ENCODE measurements at places on chromosomes 12 and 14.
A peak's percentile ranks its signal among the peaks of the same experiment; 100 is the strongest.

GRCh38 chr12:130517588-130517987 is 179.9 kb downstream of the PIWIL1 start:
- no peaks in the 10 kb centered on the region for H3K4me1 ChIP-seq
- DNase-seq = no peak
- H3K36me3 ChIP-seq = no peaks in the 10 kb centered on the region
- H3K27me3 ChIP-seq = no peaks in the 10 kb centered on the region
- H3K4me3 ChIP-seq = no peak overlapping the region
- H3K27ac ChIP-seq = no peak overlapping the region

- H3K36me3 ChIP-seq = no peaks in the 10 kb centered on the region
- no peak overlapping the region for H3K4me3 ChIP-seq
- no peak for DNase-seq
- no peaks in the 10 kb centered on the region for H3K27me3 ChIP-seq
Measured at GRCh38 chr12:114562654-114563053, 121.3 kb downstream of the TBX3 start.

DNA sequence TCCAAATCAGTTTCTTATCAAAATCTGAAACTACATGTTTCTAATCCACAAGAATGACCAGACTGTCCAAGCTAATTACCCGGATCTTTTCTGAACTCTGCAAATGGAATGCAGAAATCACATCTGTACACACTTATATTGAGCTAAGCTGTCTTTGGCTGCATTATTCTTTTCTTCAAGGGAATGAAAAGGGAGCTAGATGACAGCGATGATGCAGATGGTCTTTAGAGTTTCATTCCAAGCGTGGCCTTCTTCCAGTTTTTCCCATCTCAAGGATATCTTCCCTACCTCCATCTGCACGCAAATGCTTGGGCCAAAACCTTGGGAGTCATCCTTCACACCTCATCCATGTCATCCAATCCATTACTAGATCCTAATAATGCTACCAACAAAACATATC is 12.6 kb downstream of the KCNH5 start:
- no peak overlapping the region for H3K4me3 ChIP-seq
- no peak for DNase-seq
- no peaks in the 10 kb centered on the region for H3K4me1 ChIP-seq
- no peak overlapping the region for H3K27ac ChIP-seq

GRCh38 chr14:80494769-80495168 is 283.5 kb upstream of the DIO2 start:
- H3K27ac ChIP-seq = no peak overlapping the region
- H3K27me3 ChIP-seq = no peaks in the 10 kb centered on the region
- DNase-seq = no peak
- no peak overlapping the region for H3K4me3 ChIP-seq
- no peaks in the 10 kb centered on the region for H3K4me1 ChIP-seq

DNA sequence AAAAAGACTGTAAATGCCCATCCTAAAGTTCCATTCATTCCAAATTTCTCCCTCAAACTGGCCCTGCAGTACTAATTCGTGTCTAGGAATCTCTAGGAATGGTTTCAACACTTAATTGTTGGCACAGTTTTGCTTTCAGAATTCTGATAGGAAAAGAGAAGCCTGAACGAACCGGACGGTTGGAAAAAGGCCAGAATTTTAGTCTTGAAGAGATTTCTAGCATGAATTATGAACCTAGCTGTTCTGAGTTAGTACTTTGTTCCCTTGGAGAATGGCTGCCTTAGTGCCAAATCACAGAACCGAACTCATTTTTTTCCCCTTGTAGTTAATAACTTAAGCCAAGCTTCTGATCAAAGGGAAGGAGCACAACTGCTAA is 262.6 kb downstream of the ADAMTS20 start:
- no peaks in the 10 kb centered on the region for H3K36me3 ChIP-seq
- H3K27me3 ChIP-seq = no peaks in the 10 kb centered on the region
- H3K4me1 ChIP-seq = no peaks in the 10 kb centered on the region
- H3K27ac ChIP-seq = peak overlapping the region; percentile 3
- DNase-seq = no peak

- H3K4me3 ChIP-seq = no peak overlapping the region
- H3K27ac ChIP-seq = no peak overlapping the region
- peaks cover 17% of the 10 kb centered on the region for H3K36me3 ChIP-seq
- DNase-seq = no peak
- H3K4me1 ChIP-seq = no peaks in the 10 kb centered on the region
Measured at GRCh38 chr12:50132505-50133135, 20.6 kb downstream of the COX14 start.

- no peak overlapping the region for H3K27ac ChIP-seq
- H3K27me3 ChIP-seq = no peaks in the 10 kb centered on the region
- no peaks in the 10 kb centered on the region for H3K36me3 ChIP-seq
- no peaks in the 10 kb centered on the region for H3K4me1 ChIP-seq
Measured at GRCh38 chr12:114834621-114835020, 150.6 kb upstream of the TBX3 start.

DNA sequence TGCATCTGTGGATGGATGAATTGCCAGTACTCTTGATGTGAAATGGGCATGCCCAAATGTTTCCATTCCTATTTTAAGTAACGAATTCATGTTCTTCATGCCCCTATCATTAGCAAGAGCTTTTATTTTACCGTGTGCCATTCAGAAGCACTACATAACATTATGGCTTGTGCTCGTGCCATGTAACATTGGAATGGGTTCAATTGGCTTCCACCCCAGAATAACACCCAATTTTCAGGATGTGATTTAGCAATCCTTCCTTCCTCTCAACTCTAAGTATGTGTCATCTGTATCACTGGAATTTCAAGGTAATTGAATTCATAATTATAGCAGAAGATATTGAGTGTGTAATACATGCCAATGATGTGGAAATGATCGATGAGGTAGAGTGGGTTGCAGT is 145.8 kb upstream of the TMPO start:
- no peak overlapping the region for H3K27ac ChIP-seq
- no peaks in the 10 kb centered on the region for H3K27me3 ChIP-seq
- no peaks in the 10 kb centered on the region for H3K4me1 ChIP-seq
- no peak overlapping the region for H3K4me3 ChIP-seq
- H3K36me3 ChIP-seq = no peaks in the 10 kb centered on the region

DNA sequence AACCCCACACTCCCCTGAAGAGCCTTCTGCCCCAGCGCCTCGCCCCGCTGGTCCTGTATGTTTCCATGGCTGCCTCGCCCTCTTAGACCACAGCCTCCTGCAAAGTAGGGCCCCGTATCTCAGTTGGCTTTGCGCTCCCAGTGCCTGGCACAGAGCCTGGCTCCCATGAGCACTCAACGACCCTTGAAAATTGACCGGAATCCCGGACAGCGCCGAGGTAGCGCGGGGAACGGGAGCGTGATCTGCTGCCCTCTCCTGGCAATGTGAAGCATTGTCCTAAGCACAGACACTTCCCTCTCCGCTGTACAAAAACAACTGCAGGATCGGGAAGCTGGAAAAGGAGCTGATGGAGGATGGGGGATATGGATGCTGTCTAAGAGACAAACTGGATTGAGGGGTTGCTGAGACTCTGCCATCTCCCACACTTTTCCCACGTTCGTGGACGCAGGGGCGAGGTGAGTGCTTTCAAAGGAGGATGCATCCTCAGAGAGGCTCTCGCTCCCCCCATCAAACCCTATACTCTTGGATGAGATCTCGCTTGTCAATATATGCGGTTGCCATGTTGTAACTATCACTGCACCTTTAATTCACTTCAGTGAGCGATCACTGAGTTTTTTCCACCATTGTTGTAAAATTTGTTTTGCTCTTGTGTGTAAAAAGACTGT is 10.7 kb upstream of the FKBP4 start:
- H3K4me1 ChIP-seq = peaks cover 11% of the 10 kb centered on the region
- H3K36me3 ChIP-seq = no peaks in the 10 kb centered on the region
- no peaks in the 10 kb centered on the region for H3K27me3 ChIP-seq
- no peak overlapping the region for H3K27ac ChIP-seq
- peak; percentile 42 for DNase-seq

GRCh38 chr14:94394581-94395207 is 6.3 kb upstream of the SERPINA1 start:
- H3K4me3 ChIP-seq = no peak overlapping the region
- no peaks in the 10 kb centered on the region for H3K27me3 ChIP-seq
- no peaks in the 10 kb centered on the region for H3K36me3 ChIP-seq
- H3K27ac ChIP-seq = no peak overlapping the region

- peaks cover 6% of the 10 kb centered on the region for H3K4me1 ChIP-seq
- no peak for DNase-seq
- H3K4me3 ChIP-seq = no peak overlapping the region
- no peaks in the 10 kb centered on the region for H3K36me3 ChIP-seq
- no peaks in the 10 kb centered on the region for H3K27me3 ChIP-seq
- H3K27ac ChIP-seq = no peak overlapping the region
Measured at GRCh38 chr14:92932448-92933395, 9.8 kb downstream of the CHGA start.

- H3K4me3 ChIP-seq = peak overlapping the region; percentile 84
- peaks cover 24% of the 10 kb centered on the region for H3K4me1 ChIP-seq
- H3K36me3 ChIP-seq = peaks cover 4% of the 10 kb centered on the region
- DNase-seq = no peak
- peak overlapping the region; percentile 92 for H3K27ac ChIP-seq
Measured at GRCh38 chr12:53726946-53727309, 324 bp downstream of the CALCOCO1 start.

- H3K27ac ChIP-seq = no peak overlapping the region
- DNase-seq = peak; percentile 40
- peaks cover 10% of the 10 kb centered on the region for H3K27me3 ChIP-seq
- no peak overlapping the region for H3K4me3 ChIP-seq
- no peaks in the 10 kb centered on the region for H3K36me3 ChIP-seq
- H3K4me1 ChIP-seq = no peaks in the 10 kb centered on the region
Measured at GRCh38 chr14:75559451-75560222, 18.8 kb upstream of the FLVCR2 start.

- no peaks in the 10 kb centered on the region for H3K27me3 ChIP-seq
- H3K4me3 ChIP-seq = no peak overlapping the region
- DNase-seq = no peak
Measured at GRCh38 chr14:44505588-44505987, 1.5 kb downstream of the FSCB start.

GRCh38 chr12:19659501-19659900 is 220.2 kb downstream of the AEBP2 start:
- no peak overlapping the region for H3K27ac ChIP-seq
- H3K27me3 ChIP-seq = no peaks in the 10 kb centered on the region
- no peak for DNase-seq
- no peak overlapping the region for H3K4me3 ChIP-seq

GRCh38 chr12:16685107-16685506 is 79.1 kb upstream of the LMO3 start:
- no peak for DNase-seq
- H3K27me3 ChIP-seq = no peaks in the 10 kb centered on the region
- H3K27ac ChIP-seq = no peak overlapping the region

- no peak for DNase-seq
- no peaks in the 10 kb centered on the region for H3K4me1 ChIP-seq
- H3K36me3 ChIP-seq = peaks cover 8% of the 10 kb centered on the region
- H3K4me3 ChIP-seq = no peak overlapping the region
- H3K27me3 ChIP-seq = no peaks in the 10 kb centered on the region
Measured at GRCh38 chr14:39097159-39097558, 5.9 kb downstream of the SEC23A start.

DNA sequence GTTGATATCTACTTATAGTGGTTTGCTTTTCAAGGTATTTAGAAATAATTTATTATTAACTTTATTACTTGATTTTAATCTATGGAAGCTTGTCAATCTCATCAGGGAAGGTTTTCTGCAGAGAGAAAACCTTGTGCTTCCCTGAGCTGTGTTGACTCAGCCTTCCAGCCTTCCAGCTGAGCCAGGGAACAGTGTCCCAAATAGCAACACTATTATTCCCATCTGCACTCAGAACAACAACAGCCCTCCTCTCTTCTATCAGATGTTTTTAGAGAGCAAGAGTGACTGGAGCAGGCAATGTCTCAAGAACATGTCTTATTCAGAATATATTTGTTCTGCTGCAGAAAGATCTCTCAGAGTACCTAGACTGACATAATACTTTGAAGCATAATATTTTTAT is 389.9 kb upstream of the GARIN6 start:
- no peak overlapping the region for H3K4me3 ChIP-seq
- DNase-seq = no peak
- H3K27me3 ChIP-seq = no peaks in the 10 kb centered on the region
- no peak overlapping the region for H3K27ac ChIP-seq
- no peaks in the 10 kb centered on the region for H3K36me3 ChIP-seq

DNA sequence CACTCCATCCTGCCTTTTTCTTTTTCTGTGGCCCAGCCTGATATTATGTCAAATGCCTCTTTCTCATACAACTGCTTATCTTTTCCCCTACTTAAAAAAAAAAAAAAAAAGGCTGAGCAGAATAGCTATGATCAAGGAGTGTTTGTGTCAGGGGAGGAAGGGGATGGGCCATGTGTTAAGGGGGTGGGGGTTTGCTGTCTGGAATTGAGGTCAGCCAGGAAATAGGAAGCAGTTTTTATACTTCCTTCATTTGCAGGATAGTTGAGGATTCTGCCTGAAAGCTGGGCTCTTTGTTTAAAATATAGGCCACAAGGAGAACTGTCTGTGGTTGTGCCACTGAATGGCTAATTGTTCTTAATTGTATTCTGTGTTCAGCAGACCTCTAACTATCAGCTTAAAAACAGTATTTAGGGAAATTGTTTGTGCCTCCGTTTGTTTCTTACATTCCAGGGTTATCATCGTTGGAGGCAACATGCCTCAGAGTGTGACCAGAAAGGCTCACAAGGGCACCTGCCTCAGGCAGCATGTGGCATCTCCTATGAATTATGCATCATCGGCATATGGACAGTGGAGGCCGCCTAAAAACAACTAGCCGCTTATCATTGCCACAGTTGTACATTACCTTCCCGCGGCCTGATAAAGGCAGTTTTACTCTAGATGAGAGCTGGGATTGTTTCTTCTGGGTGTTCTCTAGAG is 96.0 kb downstream of the SRGAP1 start:
- H3K27me3 ChIP-seq = no peaks in the 10 kb centered on the region
- DNase-seq = no peak

DNA sequence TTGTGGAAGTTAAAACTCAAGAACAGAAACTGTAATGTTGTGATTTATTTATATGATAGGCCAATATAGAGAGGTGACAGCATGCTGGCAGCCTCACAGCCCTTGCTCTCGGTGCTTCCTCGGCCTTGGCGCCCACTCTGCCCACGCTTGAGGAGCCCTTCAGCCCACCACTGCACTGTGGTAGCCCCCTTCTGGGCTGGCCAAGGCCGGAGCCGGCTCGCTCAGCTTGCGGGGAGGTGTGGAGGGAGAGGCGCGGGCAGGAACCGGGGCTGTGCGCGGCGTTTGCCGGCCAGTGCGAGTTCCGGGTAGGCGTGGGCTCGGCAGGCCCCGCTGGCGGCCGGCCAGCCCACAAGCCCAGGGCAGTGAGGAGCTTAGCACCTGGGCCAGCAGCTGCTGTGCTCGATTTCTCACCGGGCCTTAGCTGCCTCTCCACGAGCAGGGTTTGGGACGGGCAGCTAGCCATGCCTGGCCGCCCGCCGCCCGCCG is 65.8 kb upstream of the SLC8A3 start:
- no peak for DNase-seq
- no peak overlapping the region for H3K4me3 ChIP-seq
- no peaks in the 10 kb centered on the region for H3K4me1 ChIP-seq
- H3K27ac ChIP-seq = no peak overlapping the region
- H3K36me3 ChIP-seq = no peaks in the 10 kb centered on the region
- peaks cover 53% of the 10 kb centered on the region for H3K27me3 ChIP-seq

DNA sequence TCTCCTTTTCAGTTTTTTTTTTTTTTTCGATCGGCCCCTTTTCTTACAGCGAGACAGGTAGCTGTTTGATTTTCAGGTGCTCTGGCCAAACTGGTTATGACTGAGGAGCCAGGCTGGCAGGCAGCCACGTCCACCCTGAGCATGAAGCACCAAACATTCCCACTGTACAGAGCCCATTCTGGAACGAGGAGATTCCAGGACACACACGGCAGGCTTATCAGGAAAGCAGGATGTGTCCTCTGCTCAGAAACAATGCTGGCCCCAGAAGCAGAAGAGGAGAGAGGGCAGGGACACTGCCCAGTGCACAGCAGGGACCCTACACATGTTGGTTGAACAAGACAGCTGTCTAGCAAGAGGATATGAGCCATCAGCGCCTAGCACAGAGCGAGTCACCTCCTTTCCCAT is 3.7 kb upstream of the KRT2 start:
- H3K27me3 ChIP-seq = peaks cover 7% of the 10 kb centered on the region
- no peak overlapping the region for H3K4me3 ChIP-seq
